HuH-7.5 (cell line): ENCODE measurements at places on chromosomes 12 and 14.
A peak's percentile ranks its signal among the peaks of the same experiment; 100 is the strongest.

GRCh38 chr14:35078082-35078481 lies 32.0 kb downstream of the FAM177A1 start:
- no peak for DNase-seq

DNA sequence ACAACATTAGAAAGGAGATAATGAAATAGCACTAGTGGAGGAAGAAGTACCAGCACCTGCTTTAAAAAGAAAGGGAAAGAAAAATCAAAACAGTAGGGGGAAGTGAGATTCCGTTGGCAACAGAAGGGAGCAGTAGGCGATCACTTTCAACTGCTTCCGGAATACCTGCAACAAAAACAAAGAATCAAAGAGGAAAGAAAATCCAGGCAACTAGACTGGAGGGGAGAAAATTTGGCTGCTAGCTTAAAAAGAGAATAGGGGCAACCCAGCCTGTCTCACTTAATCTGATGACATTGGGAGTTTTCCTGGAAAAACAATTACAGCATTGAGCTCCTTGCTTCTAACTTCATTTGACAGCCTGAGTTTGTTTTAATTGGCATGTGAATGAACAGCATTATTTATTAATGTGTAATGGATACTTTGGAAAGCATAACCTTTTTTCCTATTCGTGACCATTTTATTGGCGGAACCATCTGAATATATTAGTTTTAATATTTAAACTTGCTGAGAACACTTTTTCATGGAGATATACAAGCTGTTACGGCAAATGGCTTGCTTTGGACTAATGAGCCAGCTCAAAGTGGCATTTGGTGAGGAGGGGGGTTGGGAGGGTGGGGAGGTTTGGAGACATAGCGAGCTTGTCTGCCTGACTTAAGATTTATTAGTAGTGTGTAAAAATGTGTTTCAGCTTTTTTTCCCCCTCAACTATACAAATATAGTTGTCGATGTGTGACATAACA lies 2.5 kb upstream of the DACT1 start:
- DNase-seq: no peak

DNA sequence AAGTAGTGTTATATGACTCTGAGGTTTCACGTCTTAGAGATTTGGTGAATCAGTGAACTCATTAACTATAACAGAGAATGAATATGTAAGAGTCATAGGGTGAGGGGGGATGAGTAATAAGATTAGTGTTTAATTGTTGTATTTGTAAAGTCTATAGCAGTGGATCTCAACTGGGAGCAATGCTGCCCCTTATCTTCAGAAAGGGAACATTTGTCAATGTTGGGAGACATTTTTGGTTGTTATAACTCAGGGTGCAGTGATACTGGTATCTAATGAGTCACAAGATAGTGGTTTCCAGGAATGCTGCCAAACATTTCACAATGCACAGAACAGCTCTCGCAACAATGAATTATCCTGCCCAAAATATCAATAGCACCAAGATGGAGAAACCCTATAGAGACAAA lies 1193.7 kb downstream of the GALC start:
- DNase-seq: no peak

DNA sequence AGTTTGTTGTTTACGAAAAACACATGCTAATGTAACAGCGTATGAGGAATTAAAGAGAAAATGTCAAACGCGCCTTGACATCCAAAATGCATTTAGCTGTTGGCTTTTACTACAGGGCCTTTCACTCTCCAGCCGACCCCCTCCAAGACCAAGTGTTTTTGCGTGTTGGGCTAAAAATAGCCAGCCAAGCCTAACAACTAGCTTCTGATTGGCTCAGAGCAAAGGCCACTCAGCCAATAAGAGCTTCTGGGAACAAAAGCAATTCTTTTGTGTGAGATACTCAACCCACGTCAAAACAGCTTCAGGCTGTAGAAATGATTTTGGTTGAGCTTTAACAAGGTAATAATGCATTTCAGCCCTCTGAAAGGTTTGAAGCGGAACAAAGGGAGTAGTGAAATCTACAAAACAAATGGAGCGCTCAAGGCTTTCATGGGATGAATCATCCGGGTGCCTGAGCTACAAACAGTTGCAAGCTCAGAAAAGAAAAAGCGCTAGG lies 198.7 kb upstream of the DCN start:
- no peak for DNase-seq

GRCh38 chr14:105857826-105858675 lies 331.7 kb downstream of the TMEM121 start:
- DNase-seq: no peak

GRCh38 chr14:79465651-79466050 lies 745.7 kb downstream of the DIO2 start:
- no peak for DNase-seq

- DNase-seq: no peak
Observed at GRCh38 chr12:106287364-106287763, 15.2 kb upstream of the TCP11L2 start.

DNA sequence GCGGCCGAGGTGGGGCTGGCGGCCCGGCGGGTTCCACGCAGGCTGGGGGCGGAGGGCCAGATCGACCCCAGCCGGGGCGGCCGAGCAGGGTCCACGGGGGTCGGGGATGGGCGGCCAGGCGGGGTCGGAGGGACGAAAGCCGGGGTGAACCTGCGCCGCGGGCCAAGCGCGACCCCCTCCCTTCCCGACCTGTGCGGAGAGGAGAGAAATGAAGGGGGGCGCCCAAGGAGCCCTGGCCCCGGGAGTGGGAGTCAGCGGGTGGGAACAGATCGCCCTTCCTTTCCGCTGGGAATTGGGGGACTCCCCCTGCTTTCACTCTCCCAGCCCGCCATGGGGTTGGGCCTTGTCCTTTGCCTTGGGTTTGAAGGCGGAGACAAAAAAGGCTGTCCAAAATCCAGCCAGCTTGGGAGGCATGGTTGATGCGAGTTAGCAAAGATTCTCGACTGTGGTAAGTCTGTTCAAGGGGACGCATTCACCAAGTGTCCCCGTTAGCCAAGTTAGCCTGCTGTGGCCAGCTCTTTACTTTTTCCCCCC lies 559 bp upstream of the CKAP4 start:
- DNase-seq: peak; percentile 76

GRCh38 chr12:72543777-72544467 lies 271.8 kb downstream of the TRHDE start:
- no peak for DNase-seq

DNA sequence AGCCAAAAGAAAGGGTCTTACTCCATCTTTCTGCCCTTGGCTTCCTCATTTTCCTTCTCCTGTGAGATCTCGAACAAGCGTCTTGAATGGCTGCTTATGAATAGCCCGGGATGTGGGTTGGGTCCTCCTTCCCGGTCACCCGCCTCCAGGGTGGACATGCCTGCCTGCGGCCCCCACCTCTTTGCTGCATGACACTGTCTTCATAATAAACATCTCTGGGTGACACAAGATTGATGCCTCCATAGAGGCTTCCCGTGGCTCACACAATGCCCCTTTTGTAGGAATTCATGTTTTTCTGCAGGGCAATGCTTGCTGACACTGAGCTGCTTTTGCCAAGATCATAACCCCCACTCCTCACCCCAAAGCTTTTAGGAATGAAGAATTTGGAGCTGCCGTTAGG lies 125.9 kb downstream of the ZNF664 start:
- DNase-seq: no peak

DNA sequence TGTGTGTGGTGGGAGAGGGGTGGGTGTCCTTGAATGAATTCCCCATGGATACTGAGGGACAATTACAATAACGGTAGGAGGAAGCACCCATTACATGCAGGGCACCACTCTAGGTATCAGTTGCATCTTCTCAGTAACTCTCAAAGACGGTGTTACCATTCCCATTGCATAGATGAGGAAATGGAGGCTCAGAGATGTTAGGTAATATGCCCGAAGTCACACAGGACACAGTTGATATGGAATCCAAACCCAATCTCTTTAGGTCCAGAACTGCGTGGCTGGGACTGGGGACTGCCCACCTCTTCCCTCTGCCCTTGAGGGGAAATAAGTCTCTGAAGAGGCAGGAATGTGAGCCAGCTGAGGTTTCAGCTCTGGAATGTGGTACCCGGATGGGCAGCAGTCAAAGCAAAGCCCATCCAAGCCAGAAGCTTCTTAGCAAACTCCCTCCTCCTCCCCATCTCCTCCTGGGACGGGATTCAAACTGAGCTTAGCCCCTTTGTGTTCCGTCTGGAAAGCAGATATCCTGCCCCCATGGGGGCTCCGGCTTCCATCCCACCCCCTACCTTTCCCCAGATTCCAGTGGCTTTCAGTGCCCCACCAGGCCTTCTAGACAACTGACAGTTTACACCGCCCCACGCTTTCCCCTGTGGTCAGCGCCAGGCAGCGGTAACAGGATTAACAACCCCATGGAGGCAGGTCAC lies 187.5 kb downstream of the RBM19 start:
- no peak for DNase-seq

DNA sequence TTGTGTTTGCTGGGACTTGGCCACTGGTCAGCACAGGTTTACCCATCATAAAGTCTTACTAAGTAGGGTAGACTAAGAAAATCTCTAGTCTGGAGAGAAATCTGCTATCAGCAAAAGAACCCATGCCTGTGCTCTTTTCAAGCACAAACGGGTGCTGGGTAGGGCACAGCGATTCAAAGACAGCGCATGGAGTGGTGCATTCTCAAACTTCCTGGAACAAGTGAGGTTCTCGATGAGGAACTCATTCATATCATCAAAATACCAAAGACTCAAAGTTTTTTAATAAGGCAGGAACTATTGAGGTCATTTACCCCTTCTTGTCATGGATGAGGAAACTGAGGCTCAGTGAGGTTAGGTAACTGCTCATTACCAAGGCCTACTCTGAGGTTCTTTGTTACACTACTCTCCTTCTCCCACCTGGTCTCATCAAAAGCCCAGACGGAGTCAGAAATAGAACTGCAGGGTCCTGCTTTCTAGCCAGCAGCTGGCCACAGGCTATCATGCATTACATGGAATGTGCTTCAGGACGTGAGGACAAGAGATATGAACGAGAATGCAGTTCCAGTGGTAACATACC lies 390.3 kb downstream of the ZFP36L1 start:
- DNase-seq: no peak

- no peak for DNase-seq
Observed at GRCh38 chr12:57829025-57829777, 10.7 kb upstream of the AVIL start.
